ENCODE measurements at places on chromosomes 6 and 20. TPM values are rescaled to one million over a fixed set of nuclear protein-coding genes. Genes with fewer than 3 reads are reported as not detected.
A peak's percentile ranks its signal among the peaks of the same experiment; 100 is the strongest.

ELOVL4 gene
- total RNA-seq: 2.2 TPM

NKX2-4 gene
- not detected for total RNA-seq

RNF144B gene
- 12.8 TPM for total RNA-seq

DNA sequence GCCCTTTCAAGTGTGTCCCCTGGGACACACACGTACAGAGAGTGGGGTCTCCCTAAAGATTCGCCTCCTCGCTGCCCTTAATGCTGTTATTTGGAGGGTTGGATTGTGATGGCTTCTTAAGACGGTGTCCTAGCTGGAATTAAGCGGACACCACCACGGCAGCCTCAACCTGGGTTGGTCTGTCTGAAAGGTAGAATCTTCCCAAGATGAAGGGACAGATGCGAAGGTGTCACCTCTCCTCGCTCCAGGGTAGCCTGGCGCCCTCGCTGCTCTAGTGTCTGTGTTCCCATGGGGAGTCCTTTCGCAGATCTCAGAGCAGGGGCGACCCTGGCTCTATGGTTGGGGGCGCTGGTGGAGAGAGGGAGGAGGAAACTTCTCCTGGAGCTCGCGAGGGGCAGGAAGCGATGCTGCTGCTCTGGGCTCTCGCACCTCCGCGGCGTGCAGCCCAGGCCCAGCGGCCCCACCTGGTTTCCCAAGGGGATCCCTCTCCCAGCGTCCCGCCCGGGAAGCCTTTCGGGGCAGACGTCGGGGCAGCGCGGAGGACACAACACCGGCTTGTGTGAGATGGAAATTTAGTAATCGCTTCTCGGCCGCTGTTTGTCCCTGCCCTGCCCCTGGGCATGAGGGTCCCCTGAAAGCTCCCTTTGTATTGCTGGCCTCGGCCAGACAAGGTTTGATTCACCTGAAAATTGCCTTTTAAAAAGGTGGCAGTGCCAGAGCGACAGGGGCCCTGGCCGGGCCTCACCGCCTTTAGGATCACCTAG is 1.7 kb downstream of the RSPO3 start:
- H3K27ac ChIP-seq: peak overlapping the region; percentile 92
- H3K36me3 ChIP-seq: no peaks in the 10 kb centered on the region
- H3K27me3 ChIP-seq: no peaks in the 10 kb centered on the region

- H3K27ac ChIP-seq: no peak overlapping the region
- no peaks in the 10 kb centered on the region for H3K27me3 ChIP-seq
- no peaks in the 10 kb centered on the region for H3K4me1 ChIP-seq
- DNase-seq: no peak
- H3K4me3 ChIP-seq: no peak overlapping the region
These were observed 245.1 kb upstream of the RSPO3 start for GRCh38 chr6:126873351-126873750.

DNA sequence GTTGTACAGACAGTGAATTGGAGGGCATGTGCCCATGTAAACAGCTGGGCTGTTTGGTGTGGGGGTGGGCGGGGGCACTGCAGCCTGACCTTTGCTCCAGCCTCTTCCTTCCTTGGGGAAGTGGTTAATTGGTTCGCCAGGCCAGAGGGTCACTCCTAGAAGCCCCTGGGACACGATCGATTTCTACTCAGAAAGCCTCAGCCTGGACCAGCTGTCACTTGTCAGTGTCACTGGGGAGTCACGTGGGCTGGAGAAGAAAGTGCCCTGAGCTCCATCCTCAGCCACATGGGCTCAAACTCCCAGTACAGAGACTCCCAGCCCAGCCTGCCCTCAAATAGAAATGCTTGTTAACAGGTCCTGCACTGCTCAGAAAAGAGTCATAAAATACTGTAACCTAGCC is 423.8 kb upstream of the SULF2 start:
- H3K36me3 ChIP-seq: no peaks in the 10 kb centered on the region
- H3K27me3 ChIP-seq: no peaks in the 10 kb centered on the region
- no peak for DNase-seq
- no peaks in the 10 kb centered on the region for H3K4me1 ChIP-seq

GRCh38 chr6:98041921-98042320 is 758.9 kb upstream of the MMS22L start:
- H3K36me3 ChIP-seq: no peaks in the 10 kb centered on the region
- no peak for DNase-seq
- no peak overlapping the region for H3K27ac ChIP-seq
- H3K27me3 ChIP-seq: peaks cover 5% of the 10 kb centered on the region
- no peak overlapping the region for H3K4me3 ChIP-seq

- H3K4me3 ChIP-seq: no peak overlapping the region
- H3K36me3 ChIP-seq: peaks cover 31% of the 10 kb centered on the region
- H3K27ac ChIP-seq: no peak overlapping the region
- H3K4me1 ChIP-seq: no peaks in the 10 kb centered on the region
These were observed 363.0 kb upstream of the SOX4 start for GRCh38 chr6:21230536-21230935.

SPINT3 gene
- total RNA-seq: not detected

DNA sequence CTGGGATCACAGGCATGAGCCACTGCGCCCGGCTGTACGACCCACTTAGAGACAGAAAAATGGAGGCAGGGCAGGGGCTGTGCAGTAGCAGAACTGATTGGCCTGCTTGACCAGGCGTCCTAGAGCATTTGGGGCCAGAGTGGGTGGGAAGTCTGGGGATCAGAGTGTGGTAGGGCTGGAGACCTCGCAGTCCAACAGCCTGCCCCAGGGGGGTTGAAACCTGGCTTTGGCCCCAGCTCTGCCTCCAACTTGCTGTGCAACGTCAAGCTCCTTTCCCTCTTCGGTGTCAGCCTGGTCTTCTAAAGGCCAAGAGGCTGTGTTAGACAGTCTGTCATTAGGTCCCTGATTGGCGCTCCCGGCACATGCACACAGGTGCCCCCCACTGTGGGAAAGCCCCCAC is 15.3 kb upstream of the SPDEF start:
- H3K27me3 ChIP-seq: peaks cover 65% of the 10 kb centered on the region
- H3K27ac ChIP-seq: no peak overlapping the region
- DNase-seq: no peak
